ENCODE measurements at places on chromosomes 3 and 15. TPM values are rescaled to one million over a fixed set of nuclear protein-coding genes. Genes with fewer than 3 reads are reported as not detected.

The SAMMSON gene
- 0.43 TPM for total RNA-seq

The KBTBD8 gene
- 4.2 TPM for total RNA-seq

The PDE12 gene
- 33.5 TPM for total RNA-seq

The CCDC39 gene
- 0.03 TPM for total RNA-seq

The TP63 gene
- total RNA-seq = 0.06 TPM

The CCR8 gene
- total RNA-seq = not detected

Data from HT1080 (cell line).